ENCODE measurements at places on chromosomes 3 and 15.

- DNase-seq, result no peak
Observed at GRCh38 chr3:144073698-144074097, 102.1 kb downstream of the DIPK2A start.

- no peak for DNase-seq
Observed at GRCh38 chr15:93294066-93294465, 205.1 kb upstream of the RGMA start.

DNA sequence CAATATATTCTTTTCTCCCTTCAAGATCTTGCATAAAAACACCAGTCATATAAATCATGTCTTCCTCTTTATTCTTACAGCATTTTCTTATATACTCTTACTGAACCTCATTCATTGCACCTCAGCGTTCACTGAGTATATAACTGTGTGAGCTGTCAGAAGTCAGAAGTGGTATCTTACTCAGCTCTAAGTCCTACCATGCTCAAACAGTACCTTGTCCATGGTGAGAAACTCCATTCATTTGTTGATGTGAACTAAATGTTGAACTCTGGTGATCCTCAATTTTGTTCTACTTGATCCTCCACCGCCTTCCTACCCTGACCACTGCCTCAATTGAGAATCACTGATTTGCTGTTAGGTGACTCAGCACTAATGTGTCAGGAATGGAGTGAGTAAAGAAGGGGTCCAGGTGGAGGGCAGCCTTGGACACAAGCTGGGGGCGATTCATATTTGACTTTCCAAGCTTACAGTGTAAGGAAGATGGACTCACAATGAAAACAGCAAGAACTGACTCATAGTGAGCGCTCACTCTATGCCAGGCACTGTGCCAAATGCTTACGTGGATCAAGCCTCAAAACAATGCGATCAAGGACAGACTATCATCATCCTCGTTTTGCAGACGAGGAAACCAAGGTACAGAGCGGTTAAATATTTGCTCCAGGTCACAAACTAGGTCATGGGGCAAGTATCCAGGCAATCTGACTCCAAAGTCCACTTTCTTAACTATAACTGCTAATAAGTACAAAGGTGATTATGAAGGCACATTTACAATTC lies 13.5 kb upstream of the ZFYVE19 start:
- DNase-seq, result no peak

- DNase-seq, result no peak
Observed at GRCh38 chr3:90241481-90241880, 1134.1 kb downstream of the EPHA3 start.

GRCh38 chr3:187689984-187690383 lies 12.4 kb downstream of the RTP2 start:
- no peak for DNase-seq

DNA sequence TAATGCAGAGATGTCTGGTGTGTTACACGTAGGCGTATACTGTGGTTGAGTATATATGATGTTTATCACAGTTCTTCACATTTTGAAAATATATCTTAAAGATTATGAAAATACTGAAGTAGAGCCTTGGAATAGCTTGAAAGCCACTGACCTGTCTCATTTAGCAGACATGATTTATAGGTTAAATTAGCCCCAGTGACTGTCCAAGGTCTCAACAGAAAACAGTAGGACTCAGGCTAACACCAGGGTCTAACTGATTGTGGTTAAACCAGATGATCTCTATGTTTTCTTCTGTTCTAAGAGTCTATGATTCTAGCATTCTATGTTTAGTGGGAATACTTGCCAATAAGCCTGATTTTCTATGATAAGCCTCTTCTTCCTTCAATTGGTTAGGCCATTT lies 166.4 kb upstream of the NR2E3 start:
- no peak for DNase-seq

DNA sequence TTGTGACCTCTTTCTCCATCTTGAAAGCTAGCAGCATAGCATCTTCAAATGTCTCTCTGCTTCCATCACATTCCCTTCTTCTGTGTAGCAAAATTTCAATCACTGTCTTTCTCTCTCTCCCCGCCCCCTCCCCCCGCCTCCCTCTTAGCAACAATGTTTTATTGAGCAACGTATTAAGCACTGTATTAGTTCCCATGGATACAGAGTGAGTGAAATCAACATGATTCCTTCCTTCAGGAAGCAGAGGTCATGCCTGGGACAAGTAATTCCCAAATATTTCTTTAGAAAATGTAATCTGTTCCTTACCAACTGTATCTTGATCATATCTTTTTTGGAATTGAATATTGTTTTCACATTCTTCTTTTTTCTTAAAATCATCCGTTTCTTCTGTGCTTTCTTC lies 373.7 kb upstream of the NECTIN3 start:
- DNase-seq, result no peak

DNA sequence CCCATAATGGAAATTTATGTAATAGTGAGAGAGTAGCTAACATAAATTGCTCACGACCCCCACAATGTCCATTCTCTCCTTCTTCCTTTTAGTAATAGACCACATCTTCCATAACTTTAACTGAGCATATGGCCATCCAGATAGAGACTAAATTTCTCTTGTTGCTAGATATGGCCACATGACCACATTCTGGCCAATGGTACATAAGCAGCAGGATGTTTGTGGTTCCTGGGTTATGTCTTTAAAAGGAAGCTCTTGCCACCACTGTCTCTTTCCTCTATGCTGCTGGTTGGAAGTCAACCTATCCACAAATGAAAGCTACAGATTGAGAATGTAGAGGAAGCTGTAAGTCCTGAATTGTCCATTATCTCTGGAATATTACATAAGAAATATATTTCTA lies 59.7 kb upstream of the NPHP3 start:
- no peak for DNase-seq

- DNase-seq, result no peak
Observed at GRCh38 chr3:129087138-129087702, 26.6 kb downstream of the GP9 start.

- no peak for DNase-seq
Observed at GRCh38 chr3:194168994-194169393, 33.0 kb downstream of the HES1 start.

GRCh38 chr15:55389264-55389607 lies 18.9 kb downstream of the CCPG1 start:
- no peak for DNase-seq

- no peak for DNase-seq
Observed at GRCh38 chr3:141373768-141374526, 5.6 kb downstream of the ZBTB38 start.

DNA sequence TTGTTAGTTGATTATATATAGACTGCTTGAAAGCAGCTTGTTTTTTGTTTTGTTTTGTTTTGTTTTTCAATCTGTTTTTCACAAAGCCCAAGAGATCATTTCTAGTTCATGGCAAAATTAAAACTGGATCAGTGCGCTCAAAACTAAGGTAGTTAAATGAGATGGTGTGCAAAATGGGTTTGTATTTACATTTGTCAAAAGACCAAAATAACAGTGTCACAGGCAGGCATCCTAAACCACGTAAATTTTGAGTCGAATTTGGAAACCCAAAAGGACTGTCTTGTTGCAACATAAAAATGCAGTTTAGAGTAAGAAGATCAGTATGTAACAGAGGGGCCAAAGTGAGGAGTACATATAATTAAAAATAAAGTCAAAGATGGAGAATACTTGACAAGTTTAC lies 2.4 kb downstream of the DMXL2 start:
- DNase-seq, result no peak

- DNase-seq, result no peak
Observed at GRCh38 chr15:42344763-42345162, 14.5 kb upstream of the CAPN3 start.

DNA sequence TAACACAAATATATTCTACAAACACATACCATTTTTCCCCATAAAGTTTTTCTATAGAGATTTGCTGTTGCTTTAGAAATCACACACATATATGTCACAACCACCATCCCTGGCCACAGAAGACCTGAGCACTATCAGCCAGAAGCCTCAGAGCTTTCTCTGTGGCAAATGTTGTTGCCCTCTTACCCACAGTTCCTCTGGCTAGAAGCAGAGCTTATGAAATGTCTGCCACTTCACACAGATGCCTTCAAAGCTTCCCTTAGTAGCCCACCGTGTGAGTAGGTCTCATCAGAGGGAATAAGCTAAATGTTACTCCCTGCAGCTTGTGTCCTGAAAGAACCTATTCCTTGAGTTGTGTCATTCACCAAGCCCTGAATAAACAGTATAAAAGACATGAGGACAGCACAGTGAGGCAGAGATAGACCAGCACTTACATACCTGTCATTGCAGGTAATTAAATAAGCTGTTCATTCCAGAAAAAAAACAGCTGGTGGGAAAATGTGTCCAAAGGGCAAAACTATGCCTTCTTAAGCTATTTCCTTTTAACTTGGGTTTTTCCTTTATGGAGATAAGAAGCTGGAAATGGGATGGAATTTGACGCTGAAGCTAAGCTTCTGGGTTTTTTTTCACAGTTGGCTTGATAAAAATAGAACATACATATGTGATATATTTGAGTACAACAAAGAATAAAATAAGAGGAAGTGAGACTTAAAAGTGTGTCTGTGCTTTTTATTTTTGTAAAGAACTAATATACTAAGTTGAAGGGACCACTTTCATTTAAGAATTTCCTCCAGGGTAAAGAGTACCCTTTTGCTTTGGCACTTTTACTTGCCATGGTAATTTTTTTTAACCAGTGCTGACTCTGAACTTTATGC lies 391.4 kb downstream of the KCNH8 start:
- DNase-seq, result no peak

- DNase-seq, result no peak
Observed at GRCh38 chr3:106032479-106032878, 163.7 kb upstream of the CBLB start.

DNA sequence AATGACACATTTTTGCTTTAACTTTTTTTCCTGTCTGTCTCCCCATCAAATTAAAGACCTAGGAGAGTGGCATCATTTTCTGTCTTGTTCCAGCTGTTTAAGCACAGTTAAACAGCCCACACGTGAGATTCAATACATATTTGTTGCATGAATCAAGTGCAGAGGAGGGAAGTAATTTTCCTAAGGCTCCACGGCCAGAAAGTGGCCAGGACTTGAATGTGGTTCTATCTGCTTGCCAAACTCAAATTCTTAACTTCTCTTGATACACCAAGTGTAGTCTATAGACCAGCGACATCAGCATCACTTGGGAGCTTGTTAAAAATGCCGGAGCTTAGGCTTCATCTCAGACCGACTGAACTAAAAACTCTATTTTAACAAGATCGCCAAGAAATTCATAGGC lies 724.8 kb upstream of the CFAP20DC start:
- DNase-seq, result no peak

DNA sequence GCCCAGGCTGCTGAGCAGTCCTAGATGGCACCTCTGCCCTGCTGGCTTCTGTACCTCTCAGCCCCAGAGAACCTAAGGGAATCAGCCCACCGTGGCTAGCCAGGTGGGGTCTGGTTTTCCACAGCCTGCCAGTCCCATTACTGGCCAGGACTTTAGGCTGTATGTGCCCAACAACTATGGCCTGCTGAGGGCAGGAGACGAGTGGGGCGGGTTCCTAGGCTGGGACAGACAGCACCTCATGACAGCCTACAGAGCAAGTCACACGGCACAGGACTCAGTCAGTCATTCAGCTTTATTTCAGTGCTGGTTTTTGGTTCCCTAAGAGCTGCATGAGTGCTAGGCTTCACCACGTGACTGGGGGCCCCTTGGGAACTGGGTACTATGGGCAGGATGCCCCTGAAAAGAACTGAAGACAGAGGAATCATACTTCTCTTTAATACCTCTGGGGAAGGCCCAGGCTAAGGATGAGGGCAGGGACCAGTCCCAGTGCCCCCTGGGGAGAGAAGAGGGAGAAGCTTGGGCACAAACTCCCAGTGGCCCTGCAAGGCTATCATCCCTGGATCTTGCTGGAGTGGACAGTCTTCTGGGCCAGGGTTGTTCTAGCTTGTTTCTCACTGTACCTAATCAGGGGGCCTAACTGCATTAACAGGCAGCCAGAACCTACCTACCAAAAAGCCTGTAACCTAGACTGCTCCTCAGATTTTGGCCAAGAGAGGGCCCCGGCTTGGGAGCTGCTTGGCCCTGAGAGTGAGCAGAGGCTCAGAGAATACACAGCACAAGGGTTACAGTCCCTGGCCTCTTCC lies 14.8 kb downstream of the CLK3 start:
- DNase-seq, result peak; percentile 74

GRCh38 chr3:127652246-127652995 lies 20.3 kb upstream of the ABTB1 start:
- peak; percentile 59 for DNase-seq

DNA sequence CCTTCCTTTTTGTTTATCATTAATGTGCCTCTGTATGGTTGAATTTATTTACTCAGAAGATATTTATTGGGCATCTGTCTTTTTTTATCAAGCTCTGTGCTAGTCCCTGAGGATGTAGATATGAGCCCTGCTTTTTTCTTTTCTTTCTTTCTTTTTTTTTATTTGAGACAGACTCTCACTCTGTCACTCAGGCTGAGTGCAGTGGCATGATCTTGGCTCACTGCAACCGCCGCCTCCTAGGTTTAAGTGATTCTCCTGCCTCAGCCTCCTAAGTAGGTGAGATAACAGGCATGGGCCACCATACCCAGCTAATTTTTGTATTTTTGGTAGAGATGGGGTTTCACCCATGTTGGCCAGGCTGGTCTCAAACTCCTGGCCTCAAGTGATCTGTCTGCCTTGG lies 58.5 kb downstream of the MBNL1 start:
- no peak for DNase-seq

DNA sequence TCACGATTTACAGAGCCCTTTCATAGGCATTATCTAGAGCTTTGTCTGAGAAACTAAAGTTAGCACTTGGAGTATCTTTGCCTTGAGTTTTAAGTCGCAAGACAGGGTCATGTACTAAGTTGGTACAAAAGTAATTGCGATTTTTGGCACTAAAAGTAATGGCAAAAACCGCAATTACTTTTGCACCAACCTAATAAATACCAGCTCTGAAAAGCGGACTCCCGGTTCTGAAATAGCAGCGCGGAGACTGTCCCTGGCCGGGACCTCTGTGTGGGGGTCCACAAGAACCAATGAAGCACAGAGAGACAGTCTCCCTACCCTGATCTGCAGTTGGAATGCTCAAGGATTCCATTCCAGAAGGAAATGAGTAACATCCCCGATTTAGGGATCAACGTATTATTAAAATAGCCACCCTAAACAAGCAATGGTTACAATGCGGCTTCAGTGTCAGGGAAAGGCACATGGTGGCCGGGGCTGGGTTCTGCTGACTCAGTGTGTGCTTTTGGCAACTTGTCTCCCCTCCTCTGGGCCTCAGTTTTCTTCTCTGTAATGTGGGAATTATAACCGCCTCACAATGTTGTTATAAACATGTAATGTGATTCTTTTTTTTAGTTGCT lies 150.3 kb upstream of the MCTP2 start:
- no peak for DNase-seq

DNA sequence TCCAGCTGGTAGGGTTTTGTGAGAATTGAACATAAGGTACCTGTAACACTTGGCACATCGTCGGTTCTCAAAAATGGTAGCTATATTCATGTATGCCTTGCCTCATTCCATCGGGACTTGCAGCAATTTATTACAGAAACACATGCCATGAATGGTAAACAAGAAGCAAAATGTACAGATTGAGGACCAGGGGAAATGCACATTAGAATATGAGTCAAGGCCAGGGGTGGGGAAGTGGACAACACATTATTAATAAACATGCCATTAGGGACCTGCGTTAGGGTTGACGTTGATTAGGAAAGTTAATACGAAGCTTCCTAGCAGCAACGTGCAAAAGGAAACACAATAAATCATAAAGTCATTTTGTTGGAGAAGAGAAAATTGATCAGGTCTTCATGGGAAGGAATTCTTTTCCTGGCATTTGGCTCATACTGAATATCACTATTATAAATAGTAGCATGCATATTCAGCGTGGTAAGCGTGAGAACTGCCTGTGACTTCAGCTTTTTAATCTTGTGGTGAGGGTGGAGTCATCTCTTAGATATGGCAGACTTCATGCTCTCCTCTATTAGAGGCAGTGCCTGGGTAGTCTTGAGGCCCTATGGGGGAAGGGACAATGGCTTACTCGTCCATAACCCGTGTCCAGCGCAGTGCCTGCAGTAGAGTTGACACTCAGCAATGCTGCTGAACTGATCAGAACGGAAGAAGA lies 184.9 kb downstream of the SV2B start:
- no peak for DNase-seq

Data from germinal center (tissue), 1 donor.